ENCODE measurements at places on chromosomes 6 and 20.

DNA sequence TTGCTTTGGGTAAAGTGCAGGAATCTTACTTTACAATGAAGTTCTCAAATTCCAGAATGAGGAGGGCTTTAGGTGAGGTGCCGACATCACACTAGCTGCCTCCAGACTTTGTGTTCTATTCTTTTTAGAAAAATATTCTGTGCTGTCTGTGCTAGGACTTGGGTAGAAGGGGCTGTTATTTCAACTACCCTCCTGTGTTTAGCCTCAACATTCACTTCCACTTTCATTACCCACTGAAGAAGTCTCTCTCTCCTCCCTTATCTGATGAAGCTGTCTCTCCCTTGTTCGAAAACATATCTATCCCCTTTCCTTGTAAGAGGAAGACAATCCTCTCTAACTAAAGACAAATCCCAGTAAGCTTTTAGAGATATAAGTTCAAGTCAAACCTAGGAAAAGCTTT, 25.0 kb upstream of the BRPF3 start:
- no peak for DNase-seq

DNA sequence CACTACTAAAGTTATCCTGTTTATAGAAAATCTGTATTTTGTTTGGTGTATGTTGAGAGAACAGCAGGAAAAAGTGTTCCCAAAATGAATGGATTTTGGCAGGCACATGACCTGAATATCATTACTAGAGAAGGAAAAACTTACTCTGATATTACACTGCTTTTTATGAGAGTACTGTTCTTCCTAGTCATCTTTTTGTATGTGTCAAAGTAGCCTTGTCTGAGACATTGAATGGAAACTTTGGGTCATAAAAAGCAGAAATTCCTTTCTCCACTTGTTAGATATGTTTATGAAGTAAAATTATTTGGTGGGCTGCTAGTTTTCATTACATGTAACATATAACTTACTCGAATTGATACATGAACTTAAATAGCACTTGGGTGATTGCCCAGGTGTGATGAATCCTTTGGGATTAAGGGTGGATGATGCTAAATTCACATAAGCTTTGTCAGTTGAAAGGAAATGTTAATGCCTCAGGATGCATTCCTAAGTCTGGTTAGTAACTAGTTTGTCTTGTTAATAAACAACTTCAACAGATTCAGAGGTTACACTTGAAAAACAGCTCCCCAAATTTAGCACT, 206.7 kb downstream of the CENPW start:
- no peak for DNase-seq

DNA sequence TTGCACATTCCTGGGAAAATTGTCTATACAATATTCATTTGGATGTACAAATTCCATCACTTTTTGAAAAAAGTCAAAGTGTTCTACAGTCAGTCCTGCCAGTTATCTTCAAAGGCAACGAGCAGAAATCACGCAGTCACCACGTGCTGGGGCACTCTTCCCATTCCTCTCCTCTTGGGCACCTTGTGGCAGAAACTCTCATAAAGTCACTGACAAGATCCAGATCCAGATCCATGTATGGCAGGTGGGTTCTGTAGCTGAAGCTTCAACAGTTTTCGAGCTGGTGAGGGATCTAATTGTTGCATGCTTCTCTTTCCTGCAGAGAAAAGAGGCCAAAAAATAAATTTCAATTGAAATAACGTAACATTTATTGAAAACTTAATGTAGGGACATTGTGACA, 6.7 kb upstream of the NDRG3 start:
- DNase-seq: no peak

GRCh38 chr6:12637960-12638641, 78.5 kb upstream of the PHACTR1 start:
- no peak for DNase-seq

- DNase-seq: no peak
Observed at GRCh38 chr6:141956046-141956761, 176.5 kb upstream of the GJE1 start.

DNA sequence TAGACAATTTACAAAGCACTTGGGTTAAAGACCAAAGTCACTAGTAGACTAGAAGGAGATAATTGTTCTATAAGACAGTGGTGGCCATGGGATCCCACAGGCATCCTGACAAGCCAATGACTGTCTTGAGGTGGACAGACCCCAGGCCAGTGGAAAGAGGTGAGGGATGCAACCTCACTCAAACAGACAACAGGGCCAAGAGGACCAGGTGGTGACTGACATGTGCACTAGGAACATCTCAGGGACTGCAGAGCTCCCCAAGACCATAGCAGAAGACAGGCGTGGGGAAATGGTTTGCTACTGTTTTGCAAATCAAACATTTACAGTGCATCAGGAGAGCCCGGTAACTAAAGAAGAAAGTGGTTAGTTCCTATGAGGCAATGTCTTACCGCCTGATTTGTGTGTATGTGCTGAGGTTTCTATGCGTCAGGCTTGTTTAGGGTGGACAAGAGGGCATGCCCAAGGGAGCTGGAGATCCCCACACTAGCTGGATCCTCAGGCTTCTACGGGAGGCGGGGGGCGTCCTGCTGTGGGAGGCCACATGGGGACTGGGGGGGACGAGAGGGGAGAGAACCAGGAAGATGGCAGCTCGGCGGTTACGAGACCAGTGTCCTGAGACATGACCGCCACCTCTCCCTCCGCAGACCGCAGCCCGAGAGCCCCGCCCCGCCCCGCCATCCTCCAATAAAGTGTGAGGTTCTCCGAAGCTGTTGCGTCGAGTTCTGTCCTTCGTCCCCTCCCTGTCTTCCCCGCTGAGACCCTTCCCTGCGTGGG, 623 bp upstream of the MRPS26 start:
- peak; percentile 54 for DNase-seq

DNA sequence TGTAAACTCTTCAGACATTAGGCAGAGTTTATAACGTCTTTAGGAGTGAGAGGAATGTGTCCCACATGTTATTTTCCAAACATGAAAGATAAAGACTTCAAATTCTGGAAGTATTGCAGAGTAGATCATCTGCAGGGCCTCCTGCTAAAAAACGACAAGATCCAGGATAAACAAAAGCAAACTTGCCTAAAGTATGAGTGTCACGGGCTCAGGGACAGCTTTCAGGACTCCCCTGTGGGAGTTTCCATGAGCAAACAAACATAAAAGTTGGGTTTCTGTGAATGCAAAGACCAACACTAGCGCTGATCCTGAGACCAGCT, 76.9 kb downstream of the TXNDC5 start:
- no peak for DNase-seq

DNA sequence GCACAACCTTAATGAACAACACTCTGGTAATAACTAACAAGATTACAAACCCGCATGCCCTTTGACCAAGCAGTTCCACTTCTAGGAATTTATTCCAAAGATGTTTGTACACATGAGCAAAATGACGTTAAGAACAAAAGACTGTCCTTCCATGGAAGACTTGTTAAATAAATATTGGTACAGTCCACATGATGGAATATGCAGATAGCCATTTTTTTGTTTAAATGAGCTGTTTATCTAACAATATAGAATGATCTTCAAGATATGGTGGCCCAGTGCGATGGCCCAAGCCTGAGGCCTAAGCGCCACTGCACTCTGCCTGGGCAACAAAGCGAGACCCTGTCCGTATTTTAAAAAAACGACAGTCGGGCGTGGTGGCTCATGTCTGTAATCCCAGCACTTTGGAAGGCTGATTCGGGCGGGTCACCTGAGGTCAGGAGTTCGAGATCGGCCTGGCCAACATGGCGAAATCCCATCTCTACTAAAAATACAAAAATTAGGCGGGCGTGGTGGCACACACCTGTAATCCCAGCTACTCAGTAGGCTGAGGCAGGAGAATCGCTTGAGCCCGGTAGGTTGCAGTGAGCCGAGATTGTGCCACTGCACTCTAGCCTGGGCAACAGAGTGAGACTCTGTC, 7.4 kb upstream of the AHCY start:
- DNase-seq: no peak

DNA sequence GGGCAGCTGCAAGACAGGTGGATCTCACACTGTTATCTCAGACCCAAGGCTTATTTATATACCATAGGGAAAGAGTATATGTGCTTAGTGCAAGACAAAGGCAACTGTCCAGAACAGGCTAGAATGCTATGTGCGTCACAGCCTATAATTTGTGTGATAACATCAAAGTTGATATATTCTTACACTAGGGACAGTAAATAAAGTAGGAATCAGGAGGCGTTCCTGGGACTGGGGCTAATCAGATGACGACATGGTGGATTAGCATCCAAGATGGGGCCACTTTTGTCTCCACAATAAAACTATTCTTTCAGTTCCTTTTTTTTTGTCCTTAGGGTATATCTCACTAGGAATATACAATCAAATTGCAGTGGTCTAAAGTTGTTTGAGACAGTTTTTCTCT, 54.9 kb upstream of the IER3 start:
- DNase-seq: no peak

DNA sequence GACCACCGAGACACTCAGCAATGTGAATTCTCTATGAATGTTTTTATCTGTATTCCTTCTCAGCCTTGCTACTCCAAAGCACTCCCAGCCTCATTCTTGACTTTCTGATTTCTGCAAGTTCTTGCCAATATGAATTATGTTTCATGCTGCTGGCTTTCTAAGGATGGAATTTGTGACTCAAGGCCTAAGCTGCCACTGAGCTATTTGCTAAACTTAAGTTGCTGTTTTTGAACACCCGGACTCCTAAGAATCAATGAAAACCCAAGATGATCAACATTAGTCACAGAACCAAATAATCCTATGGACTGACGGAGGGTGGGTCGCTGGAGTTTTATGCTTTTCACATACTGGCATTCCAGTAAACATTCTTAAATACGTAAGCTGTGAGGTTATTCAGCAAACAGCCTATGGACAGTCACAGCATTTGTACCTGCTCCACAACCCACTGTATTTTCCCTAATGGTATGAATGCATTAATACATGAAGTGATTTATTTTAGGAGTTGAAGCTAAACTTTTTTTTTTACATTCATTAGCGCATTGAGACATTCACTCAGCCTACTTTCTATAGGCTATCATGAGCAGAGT, 8.2 kb upstream of the PXDC1 start:
- DNase-seq: no peak

DNA sequence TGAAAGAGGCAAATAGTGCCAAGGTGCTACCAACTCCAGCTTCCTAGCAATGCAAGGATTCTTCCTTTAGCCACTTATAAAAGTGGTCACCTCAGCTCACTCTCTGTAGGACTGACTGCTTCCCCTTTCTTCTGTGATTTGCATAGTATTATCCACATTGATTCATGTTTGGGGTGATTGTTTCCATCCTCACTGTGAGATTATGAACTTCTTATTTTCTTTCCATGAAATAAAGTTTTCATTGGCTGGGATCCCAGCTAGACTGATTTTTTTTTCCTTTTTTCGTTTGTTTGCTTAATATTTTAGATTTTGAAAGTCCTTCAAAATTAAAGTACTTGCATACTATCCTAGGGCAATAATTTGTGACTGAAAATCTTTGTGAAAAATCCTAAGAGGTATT, 50.5 kb downstream of the EYA4 start:
- no peak for DNase-seq

GRCh38 chr6:105301756-105302616, 100.9 kb downstream of the PREP start:
- DNase-seq: no peak

DNA sequence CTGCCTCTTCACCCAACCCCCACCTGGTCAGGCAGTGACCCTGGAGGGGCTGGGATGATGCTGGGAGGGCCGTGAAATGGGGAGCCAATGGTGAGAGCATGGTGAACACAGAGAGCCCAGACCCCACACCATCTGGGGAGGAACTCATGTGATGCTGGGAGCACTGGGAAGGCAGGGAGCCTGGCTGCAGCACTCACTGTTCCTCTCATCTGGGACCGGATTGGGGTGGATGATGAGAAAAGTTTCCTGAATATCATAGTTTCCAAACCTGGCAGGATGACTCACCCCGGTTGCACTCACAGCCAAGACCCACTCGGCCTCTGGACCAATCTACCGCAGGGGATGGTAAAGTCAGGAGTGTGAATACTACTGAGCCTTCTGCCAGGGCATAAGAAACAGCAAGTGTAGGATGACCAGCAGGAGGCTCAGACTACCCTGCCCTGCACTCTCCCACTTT, 21.8 kb downstream of the ULBP1 start:
- DNase-seq: no peak

Data from stimulated activated CD4-positive, alpha-beta T cell treated with anti-CD3 and anti-CD28 coated beads, Interleukin-1b, Interleukin-23, amount 100 ng/mL, for 24 hours (primary cell).